ENCODE measurements at places on chromosomes 13 and 19. TPM values are rescaled to one million over a fixed set of nuclear protein-coding genes. Genes with fewer than 3 reads are reported as not detected.

TNFRSF19 gene
- 2.9 TPM for total RNA-seq

CCNE1 gene
- total RNA-seq = 22.6 TPM

MISP3 gene
- 3.9 TPM for total RNA-seq

KLK14 gene
- total RNA-seq = 0.17 TPM

CEACAM16 gene
- total RNA-seq = 0.13 TPM

VSTM1 gene
- 0.50 TPM for total RNA-seq

CABP5 gene
- not detected for total RNA-seq

TMEM143 gene
- total RNA-seq = 5.0 TPM

ZNF805 gene
- total RNA-seq = 1.7 TPM

C19orf67 gene
- not detected for total RNA-seq

JSRP1 gene
- 0.82 TPM for total RNA-seq

KLK6 gene
- total RNA-seq = 0.20 TPM

TICAM1 gene
- total RNA-seq = 9.6 TPM
